ENCODE measurements at places on chromosomes 13 and 19.

DNA sequence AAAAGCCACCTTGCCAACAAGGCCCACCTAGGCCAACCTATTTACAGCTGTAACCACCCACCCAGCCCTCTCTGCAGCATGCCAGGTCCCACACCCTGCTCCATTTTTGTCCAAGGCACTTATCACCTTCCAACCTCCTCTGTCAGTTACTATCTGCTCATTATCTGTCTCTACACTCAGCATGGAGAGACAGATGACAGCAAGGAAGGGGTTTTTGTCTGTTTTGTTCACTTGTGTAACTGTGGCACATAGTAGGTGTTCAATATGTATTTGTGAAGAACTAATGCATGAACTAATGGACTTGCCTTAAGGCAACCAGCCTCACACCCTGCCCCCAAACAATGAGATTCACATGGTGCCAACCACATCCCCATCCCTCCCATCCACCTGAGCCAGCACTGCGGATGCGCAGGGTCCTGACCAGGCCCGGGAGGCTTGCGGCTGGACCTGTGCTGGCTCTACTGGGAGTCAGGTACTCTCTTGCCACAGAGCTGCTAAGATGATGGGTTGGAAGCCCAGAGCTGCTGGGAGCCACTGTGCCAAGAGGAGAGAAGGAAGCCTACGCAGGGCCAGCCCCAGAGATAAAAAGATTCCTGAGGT lies 17.3 kb downstream of the DEDD2 start:
- DNase-seq, result no peak

DNA sequence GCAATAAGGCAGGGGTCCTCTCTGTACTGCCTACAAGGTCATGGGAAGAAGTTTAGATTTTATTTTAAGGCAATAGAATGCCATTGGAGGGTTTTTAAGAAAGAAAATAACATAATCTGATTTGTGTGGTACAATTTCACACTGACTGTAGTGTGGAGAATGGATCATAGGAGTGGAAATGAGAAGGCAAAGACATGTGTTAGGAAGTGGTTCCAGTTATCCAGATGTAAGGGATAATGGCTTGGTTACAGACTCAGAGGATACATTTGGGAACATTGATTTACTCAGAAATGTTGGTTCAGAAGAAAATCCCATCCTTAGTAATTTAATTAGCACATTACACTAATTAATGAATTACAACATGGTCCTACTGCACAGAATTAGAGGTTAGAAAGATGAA lies 788.2 kb downstream of the SLITRK5 start:
- DNase-seq, result no peak

GRCh38 chr19:40512110-40512472 lies 45.3 kb downstream of the SPTBN4 start:
- no peak for DNase-seq

- DNase-seq, result no peak
Observed at GRCh38 chr13:65293530-65294198, 1936.5 kb downstream of the PCDH9 start.

DNA sequence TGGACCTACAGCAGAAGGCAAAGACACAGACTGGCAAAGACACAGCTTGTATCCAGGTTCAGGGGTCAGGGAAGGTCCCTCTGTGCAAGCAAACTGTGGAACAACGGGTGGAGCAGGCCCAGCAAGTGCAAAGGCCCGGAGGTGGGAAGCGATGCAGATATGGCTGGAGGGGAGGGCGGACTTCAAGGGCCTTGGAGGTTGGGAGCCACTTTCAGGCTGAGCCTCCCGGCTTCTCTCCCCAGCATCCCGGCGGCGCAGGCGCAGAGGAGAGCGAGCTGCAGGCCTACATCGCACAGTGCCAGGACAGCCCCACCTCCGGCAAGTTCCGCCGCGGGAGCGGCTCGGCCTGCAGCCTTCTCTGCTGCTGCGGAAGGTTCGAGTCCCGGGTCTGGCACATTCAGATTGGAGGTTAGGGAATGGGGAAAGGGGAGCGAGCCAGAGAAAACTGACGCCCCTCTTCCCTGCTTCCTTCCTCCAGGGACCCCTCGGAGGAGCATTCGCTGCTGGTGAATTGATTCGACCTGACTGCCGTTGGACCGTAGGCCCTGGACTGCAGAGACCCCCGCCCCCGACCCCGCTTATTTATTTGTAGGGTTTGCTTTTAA lies 2.1 kb upstream of the PNPLA6 start:
- peak; percentile 71 for DNase-seq

DNA sequence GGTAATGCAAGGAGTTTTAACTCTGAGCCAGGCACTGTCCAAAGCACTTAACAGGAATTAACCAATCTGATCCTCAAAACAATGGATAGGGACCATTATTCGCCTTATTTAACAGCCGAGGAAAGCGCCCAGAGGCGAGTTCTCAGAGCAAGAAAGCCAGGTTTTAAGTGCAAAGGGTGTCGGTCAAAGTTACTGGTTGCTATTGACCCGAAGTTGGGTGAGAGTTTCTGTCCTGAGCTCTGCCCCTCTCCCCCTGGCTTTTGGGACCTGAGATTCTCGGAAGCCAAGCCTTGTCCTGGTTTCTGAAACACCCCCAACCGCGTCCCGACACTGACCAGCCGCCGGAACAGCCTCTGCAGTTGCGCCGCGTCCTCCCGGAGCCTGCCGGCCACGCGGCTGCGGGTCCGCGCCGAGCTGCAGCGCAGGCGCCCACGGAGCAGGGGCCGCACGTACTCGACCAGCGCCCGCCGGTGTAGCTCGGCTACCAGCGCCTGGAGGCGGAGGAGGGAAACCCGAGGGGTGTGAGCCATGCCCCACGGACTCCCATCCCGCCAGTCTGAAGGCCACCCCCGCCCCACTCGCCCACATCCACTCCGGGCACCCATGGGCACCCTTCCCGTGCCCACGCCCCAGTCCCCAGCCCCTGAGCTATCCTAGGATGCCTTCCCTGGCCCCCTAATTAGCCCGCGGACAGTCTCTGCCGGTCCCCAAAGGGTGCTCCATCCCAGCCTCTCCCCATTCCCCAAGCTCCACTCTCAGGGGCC lies 27.8 kb downstream of the EXOC3L2 start:
- DNase-seq, result no peak

GRCh38 chr19:48393559-48394330 lies at the start of gene GRIN2D:
Gene GRIN2D (plus strand): TSS chr19:48393668. CDS start chr19:48398393, 4,725 bp downstream.
- peak; percentile 38 for DNase-seq

- DNase-seq, result no peak
Observed at GRCh38 chr19:13783565-13784500, 9.6 kb downstream of the C19orf53 start.

- DNase-seq, result peak; percentile 66
Observed at GRCh38 chr13:41608839-41609177, 151.5 kb downstream of the RGCC start.

GRCh38 chr19:45763691-45764294 lies 5.3 kb downstream of the SIX5 start:
- DNase-seq, result no peak

DNA sequence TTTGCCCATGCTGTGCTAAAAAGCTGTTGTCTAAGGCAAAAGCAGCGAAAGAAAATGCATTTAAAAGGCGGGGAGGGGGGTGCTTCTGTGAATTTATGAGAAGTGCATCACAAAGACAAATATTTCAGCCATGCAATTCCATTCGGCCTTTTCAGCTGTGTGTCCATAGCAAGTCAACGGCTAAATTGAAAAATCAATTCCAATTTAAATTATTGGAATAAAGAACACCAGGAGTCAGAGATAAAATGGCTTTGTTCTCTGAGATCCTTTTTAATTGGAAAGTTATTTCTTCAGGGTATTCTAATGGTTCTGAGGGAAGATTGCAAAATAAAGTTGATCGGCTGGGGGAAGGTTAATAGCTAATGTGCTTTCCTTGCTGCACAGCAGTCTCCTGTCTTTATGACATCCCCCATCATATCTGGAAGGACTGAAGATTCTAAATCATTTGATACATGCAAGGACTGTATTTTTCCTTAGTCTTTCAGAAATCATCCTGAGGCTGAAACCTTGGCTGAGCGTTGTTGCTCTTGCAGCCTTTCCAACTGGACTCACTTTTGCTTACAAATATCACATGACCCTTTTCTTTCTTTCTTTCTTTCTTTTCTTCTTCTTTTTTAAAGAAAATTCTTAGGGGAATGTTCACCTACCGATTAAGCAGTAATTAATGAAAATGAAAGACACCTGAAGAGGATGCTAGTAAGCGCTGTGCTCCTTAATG lies 647.1 kb downstream of the DACH1 start:
- DNase-seq, result no peak

- no peak for DNase-seq
Observed at GRCh38 chr13:31818236-31818635, 78.9 kb downstream of the RXFP2 start.

DNA sequence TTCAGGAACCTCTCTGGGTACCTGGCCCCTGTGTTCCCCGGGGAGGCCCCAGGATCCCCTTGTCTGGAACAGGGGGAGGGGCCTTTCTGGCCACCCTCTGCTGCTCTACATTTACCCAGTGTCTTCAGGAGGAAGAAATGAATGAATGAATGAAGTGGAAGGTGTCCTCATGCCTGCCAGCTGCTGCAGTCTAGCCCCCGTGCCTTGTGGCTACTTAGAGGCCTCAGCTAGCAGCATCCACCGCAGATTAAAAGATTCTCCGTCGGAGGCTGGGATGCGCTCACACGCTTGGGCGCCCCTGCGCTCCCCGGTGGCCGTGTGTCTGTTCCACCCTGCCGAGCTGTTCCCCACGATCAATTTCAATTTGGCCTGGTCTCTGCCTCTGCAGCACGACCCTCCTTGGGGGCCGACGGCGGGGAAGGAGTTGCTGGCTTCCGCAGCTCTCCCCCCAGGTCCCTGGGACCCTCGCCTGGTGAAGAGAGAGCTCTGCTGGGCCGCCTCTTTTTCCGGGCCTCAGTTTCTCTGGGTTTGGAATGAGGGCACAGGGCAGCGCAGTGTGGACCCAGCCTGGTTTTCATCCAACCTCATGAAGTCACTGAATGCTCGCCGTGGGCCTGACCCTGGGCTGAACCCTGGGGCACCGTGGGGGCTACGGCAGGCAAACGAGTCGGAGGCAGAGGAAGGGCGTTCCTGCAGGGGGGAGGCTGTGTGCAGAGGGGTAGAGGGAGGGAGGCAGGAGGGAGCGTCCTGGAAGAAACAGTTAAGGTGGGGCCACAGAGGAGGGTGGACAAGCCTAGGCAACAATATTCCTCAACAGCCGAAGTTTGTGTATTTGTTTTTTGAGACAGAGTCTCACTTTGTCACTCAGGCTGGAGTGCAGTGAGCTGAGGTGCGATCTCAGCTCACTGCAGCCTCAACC lies 28.3 kb downstream of the EFNA2 start:
- DNase-seq, result no peak

DNA sequence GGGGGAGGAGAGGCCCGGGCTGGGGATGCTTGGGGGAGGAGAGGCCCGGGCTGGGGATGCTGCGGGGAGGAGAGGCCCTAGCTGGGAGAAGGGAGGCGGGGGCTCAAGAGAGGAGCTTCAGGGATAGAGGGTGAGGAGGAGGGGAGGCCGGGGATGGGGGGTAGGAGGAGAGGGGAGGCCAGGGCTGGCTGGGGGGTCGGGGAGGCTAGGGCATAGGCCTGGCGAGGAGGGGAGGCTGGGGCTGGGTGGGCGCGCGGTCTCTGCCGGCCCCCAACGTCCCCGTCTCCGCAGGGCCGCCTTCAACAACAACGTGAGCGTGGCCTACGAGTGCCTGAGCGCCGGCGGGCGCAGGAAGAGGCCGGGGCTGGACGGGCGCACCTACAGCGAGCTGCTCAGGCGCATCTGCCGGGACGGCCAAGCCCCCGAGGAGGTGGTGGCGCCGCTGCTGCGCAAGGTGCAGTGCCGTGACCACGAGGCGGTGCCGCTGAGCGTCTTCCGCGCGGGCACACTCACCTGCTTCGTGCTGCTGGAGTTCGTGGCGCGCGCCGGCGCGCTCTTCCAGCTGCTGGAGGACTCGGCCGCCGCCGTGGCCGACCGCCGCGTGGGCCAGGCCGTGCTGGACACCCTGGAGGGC lies 11.4 kb downstream of the TPGS1 start:
- no peak for DNase-seq

DNA sequence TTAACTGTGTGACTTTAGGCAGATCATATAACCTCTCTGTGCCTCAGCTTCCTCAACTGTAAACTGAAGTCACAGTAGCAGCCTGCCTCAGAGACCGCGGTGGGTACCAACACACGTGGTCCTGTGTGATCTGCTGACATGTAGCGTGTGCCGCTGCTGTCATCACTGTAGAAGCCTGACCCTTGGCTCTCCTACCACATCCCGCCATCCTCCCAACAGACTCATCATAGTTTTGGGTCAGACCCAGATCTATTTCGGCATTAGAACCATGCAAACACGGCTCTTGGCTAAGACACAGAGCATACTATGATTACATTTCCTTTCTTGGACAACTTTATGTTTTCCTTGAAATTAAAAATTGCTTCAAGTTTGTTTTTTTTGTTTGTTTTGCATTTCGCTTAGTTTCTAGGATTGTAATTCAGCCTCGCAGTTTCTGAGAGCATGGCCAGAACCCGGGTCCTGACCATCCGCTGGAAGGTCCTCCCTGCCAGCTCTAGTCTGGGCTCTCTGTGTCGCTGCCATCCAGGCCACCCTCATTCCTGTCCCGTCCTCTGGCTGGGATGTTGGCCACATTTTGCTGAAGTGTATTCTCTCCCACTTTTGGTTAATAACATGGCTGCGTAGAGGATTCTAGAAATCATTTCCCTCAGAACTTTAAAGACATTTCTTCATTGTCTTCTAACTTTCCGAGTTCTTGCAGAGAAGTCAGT lies 53.0 kb downstream of the GGACT start:
- peak; percentile 55 for DNase-seq

DNA sequence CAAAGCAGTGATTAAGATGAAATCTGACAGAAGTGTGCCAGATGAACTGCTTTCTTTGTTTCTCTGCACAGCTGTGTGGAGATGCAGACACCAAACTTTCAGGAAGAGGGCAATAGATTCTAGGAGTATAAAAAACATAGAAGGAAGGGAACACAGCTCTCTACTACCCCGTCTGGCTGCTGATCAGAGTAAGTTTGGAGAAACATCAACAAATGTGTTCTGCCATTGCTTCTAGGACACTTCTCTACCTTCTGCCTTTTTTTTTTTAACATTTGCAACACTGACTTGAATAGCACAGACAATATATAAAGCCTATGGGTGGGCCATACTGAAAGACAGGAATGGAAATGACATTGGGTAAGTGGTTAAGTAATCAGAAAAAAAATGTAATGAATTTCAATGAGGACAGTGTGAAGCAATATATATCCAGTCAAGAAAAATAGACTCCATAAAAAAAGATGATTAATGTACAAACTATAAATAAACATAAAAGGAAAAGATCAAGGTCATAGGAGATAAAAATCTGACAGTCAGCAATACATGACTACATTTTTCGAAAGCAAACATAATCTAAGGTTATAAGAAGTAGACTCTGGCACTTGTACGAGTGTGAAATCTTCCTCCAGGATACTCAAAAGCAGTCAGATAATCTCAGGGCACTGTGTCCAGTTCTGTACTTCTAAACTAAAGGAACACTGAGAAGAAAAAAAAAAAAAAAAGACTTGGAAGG lies 21.4 kb downstream of the NUFIP1 start:
- peak; percentile 51 for DNase-seq

DNA sequence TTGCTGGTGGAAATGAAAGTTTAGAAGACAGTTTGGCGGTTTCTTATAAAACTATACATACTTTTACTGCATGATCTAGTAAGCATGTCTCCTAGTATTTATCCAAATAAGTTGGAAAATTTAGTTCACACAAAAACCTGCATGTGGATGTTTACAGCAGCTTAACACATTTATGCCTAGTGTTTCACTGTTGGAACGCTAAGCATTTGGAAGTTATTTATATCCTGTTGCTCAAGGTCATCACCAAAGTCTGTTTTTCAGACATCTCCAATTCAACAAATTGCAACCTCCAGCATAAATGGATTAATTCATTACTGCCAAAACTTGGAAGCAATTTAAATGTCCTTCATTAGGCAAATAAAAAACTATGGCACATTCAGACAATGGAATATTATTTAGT lies 461.8 kb downstream of the SUCLA2 start:
- peak; percentile 36 for DNase-seq

Data from AG10803 (cell line).